Inflammatory macrophage treated with lipopolysaccharide for 1 hour (primary cell): ENCODE measurements at places on chromosomes 4 and X.

- no peak for DNase-seq
Measured at GRCh38 chr4:36343501-36344175, 62.2 kb downstream of the DTHD1 start.

DNA sequence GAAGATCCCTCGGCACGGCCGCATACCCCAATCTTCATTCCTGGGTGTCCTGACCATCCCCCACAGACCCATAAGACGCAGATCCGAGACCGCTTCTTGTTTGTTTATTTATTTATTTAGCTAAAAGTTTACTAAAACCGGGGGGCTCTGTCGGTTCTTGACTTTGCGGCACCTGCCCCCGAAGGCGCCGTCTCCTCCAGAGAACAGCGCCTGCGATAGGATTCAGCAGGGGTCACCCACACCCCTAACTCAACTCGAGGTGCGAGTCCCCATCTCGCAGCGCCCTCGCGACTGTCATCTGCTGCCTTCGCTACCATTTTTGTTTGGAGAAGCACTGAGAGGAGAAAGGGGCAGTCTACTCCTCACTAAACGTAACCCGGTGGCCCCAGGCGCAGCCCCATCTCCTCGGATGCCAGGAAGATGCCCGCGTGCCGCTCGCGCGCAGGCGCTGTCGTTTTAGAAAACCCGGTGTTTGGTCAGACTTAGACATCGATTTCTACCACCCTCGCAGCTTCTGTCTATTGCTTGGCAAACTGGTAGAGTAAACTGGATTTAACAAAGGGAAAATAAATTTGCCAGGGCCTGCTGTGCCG lies 18.9 kb upstream of the GPR101 start:
- no peak for DNase-seq

- no peak for DNase-seq
Measured at GRCh38 chr4:86302830-86303229, 57.0 kb downstream of the MAPK10 start.

GRCh38 chr4:27327421-27328181 lies 467.0 kb downstream of the STIM2 start:
- DNase-seq = peak; percentile 10

- DNase-seq = no peak
Measured at GRCh38 chr4:33837043-33837838, 2407.1 kb downstream of the ARAP2 start.

GRCh38 chr4:39353478-39354253 lies 12.5 kb downstream of the RFC1 start:
- peak; percentile 70 for DNase-seq

DNA sequence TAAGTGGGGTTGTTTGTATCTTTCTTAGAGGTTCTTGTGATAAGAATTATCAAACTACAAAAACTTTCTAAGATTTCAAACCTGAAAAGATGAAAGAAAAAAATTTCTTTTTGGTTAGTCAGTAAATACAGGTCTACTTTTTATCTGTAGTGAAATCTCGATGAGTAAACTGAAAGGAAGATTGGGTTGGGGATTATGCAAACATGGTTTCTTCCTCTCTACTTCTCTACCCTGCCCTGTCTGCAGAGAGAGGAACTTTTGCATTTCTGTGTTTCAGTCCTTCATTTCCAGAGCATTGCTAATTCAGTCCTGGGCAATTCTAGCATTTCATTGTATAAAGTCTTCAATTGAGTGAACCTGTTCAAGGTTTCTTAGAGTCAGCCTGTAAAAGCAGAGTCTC lies 51.6 kb upstream of the IL2 start:
- no peak for DNase-seq

DNA sequence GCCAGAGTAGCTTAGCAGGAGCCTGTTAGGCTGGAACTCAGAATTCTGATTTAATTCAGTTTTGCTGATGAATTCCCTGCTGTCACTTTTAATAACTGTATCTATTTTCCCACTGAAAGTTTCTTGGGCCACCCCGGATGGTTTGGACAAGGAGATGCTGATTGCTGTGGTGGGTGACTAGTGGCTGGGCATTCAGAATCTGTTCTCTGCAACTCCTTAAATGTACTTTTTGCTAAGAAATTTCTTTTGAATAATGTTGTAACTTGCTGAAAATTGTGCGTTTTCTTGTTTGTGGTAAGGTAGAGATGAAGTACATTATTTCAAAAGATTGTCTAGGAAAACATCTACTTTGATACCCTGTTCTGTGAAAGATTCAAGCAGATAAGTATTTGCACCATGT lies 2.4 kb downstream of the TLL1 start:
- DNase-seq = no peak

DNA sequence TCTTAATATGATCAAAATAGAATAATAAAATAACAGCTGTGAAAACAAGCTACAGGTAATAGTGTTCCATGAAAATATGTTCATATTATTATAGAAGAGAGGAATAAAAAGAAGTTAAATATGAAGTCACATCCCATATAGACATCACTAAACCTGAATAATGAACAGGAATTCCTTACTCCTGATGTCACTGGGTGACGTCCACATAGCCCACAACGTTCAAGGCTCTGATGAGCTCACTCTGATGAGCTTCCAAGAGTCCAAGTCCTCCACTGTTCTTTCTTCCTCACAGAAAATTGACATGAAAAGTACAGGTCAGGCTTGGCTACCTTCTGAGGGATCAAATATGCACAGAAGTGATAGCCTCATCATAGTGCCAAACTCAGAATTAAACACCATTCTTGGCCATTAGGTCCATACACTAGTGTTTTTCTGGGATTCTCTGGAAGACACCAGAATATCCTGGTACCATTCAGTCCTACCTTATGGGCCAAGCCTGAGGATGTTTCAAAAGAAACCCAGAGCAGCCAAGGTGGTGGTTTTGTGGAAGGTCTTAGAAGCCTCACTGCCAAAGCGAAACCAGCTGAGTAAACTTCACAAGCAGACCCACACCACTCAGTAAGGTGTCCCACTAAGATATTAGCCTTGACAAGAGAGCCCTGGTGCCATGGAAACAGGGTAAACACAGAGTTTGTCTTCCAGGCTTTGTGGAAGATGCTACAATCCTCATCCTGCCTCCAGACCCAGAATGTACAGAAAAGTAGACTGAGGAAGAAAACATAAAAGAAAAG lies 138.4 kb upstream of the HHIP start:
- no peak for DNase-seq

DNA sequence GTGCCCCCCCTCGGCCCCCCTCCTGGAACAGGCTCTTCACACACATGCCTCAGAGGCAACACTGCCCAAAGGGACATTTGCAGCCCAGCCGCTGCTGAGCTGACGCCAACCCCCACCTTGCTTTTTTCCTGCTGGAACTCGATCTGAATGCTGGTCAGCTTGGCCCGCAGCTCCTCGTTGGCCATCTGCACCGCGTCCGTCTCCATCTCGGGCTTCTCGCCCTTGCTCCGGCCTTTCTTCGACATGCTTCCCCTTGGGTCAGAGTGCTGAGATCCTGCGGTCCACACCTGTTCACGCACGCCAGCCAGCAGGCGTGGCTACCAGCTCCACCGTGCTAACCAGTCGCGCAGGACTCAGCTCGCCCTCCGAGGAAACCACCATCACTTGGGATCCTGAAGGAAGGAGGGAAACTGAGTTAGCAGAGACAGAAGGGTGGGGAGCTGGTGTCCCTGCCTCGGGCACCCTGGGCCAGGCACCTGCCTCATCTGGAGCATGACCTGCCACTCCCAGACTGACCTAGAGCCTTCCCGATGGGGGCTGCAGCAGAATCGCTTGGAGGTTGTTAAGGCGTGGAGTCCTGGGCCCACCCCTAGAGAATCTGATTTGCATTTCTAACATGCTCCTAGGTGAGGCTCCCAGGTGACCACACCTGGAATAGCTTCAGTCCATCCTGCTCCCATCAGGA lies 87.6 kb downstream of the JAKMIP1 start:
- DNase-seq = no peak

- no peak for DNase-seq
Measured at GRCh38 chrX:153423652-153424051, 12.4 kb downstream of the ZFP92 start.

DNA sequence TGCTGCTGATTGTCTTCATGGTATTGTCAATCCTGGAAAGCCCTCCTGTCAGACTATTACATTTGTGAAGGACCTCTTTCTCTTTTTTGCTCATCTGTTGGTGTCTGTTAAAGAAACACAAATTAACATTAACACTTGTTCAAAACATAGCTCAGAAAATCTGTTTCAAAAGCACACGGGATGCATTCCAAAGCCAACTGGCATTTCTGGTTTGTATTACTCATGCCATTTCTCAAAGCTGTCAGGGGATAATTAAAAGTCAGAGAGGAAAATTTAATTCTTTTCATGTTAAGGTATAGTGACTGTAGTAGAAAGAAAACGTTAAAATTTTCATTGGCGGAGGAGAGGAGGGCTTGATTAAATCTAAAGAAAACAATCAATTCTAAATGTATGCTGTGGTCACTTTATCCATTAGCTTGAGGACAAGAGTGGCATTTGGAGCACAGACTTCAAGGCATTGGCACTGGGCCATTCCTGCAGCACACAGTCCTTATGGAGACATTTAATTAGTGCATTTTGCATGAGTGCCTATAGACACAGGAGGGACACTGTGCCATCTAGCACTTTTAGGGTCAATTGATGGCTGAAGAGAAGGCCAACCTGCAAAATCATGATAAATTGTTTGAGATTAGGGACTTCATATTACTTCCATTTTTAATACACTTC lies 21.2 kb upstream of the GLRA2 start:
- DNase-seq = no peak

- DNase-seq = no peak
Measured at GRCh38 chr4:112410364-112410763, 105.6 kb downstream of the NEUROG2 start.

DNA sequence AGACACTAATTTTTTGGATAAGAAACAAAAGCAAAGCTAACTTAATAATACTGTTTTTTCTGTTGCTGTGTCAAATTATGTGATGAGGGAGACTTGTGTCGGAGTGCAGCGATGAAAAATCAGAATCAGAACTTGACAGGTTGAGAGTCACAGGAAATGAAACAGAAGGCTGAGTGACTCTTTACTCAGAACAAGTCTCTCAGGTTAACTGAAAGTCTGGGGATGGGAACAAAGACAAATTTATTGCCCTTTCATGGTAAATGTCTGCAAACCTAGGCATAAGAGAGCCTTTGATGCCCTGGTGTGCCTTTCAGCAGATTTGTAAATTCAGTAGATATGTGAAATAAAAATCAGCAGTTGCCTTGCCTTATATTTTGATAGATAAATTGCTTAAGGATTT lies 96.0 kb downstream of the ADGRL3 start:
- DNase-seq = no peak

DNA sequence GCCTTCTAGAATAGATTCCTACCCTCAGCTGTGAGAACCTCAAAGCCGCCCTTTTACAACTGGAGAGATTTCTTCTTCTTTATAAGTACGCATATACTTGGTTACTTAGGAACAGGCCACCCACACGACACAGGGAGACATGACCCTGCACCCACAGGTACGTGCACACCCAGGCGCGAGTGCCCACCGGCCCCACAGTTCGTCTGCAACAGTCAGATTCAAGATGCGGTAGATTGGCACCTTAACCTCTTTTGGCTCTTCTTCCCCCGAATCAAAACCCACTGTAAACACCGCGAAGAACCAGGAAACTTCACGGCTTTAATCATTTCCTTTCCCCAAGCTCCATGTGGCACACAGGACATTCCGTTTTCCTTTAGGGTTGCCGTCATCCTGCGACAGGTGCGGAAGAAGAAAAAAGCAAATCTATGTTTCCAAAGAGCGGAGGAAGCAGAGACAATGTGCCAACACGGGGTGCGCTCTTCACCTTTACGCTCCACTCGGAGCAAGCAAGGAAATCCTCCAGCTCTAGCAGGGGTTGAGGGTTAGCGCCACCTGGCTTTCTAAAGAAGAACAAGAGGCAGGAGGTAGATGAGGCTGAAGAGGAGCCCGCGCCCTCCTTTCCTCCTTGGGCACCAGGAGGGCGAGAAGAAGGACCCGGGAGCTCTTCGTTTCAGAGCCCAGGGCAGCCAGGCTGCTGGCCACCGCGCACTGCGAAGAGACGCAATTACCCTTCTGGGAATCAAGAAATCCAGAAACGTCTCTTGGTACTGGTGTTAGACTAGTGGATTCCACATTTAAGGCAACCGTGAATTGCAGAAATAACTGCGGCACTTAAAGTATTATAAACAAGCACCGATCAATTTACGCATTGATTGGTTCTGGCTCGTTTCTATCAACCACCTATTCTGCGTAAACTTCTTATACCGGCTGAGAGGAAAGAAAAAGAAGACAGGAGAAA lies 35.7 kb downstream of the HAND2 start:
- DNase-seq = peak; percentile 50

DNA sequence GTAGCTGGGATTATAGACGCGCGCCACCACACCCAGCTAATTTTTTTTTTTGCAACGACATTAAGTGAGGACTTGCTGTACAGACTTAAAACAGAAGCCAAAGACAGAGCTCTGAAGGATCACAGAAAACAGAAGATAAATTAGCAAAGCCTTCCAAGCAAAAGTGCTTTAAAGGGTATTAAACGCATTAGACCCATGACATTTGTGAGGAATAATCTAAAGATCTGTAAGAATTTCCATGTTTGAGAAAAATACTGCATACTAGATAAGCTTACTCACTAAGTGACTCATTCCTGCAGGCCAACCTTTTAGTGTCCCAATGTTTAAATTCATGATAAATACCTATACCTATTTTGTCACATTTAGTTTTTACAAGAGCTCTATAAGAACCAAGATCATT lies 27.4 kb downstream of the SMARCA1 start:
- no peak for DNase-seq
